ENCODE measurements at places on chromosomes 4 and X.

- DNase-seq: no peak
These were observed 50.8 kb downstream of the PRPS1 start for GRCh38 chrX:107678957-107679740.

GRCh38 chrX:48516285-48516684 lies 5.3 kb upstream of the EBP start:
- no peak for DNase-seq

DNA sequence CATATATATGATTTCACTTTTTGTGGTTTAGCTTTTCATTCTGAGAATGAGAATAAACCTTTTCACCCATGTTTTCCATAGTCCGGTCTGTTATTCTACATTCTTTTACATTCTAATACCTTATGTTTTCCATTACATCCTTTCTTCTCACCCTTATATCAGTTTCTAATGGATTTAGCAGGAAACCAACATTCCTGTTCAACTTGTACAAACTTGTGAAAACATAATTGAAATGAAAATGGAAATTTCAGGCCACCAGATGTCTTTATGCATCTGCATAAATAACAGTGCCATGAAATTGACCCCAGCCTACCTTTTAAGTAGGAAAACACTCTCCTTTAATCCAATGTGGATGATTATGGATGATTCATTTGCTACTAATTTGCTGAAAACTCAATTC lies 494.8 kb upstream of the ZFP42 start:
- DNase-seq: no peak

- peak; percentile 10 for DNase-seq
These were observed 8.7 kb upstream of the IL13RA1 start for GRCh38 chrX:118718737-118719136.

- no peak for DNase-seq
These were observed 86.7 kb upstream of the MAGEA4 start for GRCh38 chrX:151825925-151826485.

- no peak for DNase-seq
These were observed 181.4 kb downstream of the PACRGL start for GRCh38 chr4:20881658-20882057.

DNA sequence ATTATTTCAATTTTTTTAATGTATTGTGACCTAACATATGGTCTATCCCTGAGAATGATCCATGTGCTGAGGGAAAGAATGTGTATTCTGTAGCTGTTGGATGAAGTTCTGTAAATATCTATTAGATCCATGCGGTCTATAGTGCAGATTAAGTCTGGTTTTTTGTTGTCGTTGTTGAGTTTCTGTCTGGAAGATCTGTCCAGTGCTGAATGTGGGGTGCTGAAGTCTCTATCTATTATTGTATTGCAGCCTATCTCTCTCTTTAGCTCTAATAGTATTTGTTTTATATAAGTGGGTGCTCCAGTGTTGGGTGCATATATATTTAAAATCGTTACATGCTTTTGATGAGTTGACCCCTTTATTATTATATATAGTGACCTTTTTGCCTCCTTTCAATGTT lies 26.2 kb upstream of the PAGE3 start:
- no peak for DNase-seq

- no peak for DNase-seq
These were observed 14.7 kb downstream of the SORCS2 start for GRCh38 chr4:7206911-7207567.

GRCh38 chrX:66680451-66680850 lies 41.6 kb upstream of the EDA2R start:
- no peak for DNase-seq
